CD4-positive, alpha-beta T cell treated with Interleukin-10 for 1 hour (primary cell): ENCODE measurements at places on chromosomes 1 and 21.

- no peak for DNase-seq
Observed at GRCh38 chr1:107551456-107551855, 410.6 kb downstream of the NTNG1 start.

GRCh38 chr1:9302745-9303524 lies 10.2 kb downstream of the SPSB1 start:
- DNase-seq = no peak

DNA sequence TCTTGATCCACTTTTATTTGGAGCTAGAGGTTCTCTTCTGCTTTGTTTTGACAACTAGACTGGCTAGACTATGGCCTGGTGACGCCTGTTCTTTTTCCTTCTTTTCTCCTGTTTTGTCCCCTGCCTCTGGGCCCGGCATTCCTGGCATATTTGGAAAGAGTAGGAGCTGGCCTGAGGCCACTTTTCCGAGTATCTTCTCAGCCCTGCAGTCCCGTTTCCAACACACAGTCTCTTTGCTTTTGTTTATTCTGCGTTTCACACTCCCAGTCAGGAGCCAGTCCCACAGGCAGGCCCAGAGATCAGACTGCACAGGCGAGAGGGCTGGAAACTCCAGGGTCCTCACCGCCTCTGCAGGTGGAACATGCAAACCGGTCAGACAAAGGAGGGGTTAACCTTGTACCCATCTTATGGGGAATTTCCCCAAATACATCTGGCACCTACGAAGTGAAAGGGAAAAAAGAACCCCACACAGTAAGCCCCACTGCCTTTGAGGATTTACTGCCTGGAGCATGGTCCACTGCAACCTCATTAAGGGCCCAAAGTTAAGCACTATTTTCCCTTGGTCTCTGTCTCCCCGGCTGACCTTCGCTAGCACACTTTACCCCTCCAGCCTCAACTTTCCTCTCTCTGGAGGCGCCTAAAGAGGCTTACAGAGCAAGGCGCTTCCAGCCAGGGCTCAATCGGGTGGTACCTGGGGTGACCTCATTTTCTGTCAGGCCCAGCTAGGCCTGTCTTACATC lies 141.1 kb downstream of the TOMM20 start:
- DNase-seq = peak; percentile 32

DNA sequence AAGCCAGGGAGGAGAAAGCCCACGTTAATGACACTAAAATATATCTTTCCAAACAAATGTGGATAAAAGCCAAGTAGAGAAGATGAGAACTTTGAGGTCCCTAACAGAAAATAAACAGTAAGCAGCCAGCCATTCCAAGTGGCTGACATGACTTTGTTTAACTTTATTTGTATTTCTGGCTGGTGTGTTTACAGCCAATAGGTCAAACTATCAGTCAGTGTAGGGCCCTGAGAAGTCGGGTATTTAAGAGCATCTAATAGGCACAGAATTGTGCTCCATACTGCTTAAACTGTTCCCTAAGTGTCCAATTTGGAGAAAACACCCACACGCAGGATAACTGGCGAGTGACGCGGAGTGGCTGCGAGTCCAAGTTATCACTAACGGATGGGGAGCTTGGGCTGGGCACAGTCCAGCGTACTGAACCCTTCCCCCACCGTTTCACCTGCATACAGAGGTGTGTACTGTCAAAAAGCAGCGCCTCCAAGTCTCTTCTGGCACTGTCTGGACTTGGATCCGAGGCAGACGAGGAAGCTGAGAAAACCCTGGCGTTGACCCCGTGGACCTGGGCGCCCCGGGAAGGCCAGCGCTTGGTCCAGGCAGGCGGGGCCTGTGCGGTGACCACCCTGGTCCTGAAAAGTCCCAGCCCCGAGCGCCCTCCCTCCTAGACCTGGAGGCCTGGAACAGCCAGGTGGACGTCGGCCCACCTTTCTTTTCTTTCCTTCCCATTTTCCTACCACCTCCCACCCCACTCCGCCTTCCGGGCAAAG lies 662 bp upstream of the LGALS8 start:
- DNase-seq = no peak

GRCh38 chr1:186481303-186481888 lies 20.5 kb upstream of the PDC start:
- no peak for DNase-seq

DNA sequence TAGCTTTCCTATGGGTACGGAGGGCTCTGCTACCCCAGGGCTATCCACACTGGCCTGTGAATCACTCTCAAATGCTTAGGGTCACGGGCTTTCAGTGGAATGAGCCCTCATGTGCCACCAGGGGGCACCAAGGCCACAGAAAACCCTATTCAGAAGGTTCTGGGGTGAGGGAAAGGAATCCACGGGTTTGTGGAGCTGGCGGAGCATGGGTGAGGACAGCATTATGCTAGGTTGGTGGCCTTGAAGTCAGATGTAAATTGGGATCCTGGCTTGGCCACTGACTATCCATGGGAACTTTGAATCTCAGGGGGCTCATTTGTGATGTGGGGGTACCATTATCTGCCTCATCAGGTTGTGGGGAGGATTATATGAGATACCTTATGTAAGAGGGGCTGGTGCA lies 5.1 kb upstream of the LAMTOR5 start:
- peak; percentile 72 for DNase-seq

DNA sequence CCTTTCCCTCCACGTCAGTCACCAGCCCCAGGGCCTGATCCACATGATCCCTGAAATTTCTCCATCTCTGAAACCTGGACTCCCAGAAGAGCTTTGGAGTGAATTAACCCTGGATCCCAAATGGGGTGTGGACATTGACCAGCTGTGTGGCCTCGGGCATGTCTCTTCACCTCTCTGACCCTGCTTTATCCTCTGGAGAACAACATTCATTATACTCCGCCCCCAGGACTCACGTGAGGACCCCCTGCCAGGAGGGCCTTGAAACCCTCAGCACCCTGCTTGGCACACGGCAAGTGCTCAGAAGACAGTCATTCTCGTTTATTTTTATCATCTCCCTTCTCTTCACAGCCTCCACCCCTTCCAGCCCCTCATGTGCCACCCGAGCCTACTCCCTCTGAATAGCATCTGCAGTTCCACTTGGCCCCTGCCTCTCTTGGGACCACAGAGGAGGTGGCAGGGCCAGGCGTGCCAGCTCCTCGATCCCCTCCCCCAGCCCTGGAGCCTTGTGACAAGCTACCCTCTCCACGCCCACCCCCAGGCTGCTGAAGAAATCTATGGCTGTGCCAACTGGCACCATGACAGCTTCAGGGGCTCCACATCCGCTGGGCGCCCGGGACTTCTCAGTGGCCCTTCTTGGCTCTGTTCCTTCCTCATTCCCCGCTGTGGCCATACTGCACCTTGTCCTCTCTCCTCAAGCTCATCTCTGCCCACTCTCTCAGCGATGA lies 18.0 kb downstream of the ADGRB2 start:
- DNase-seq = no peak

DNA sequence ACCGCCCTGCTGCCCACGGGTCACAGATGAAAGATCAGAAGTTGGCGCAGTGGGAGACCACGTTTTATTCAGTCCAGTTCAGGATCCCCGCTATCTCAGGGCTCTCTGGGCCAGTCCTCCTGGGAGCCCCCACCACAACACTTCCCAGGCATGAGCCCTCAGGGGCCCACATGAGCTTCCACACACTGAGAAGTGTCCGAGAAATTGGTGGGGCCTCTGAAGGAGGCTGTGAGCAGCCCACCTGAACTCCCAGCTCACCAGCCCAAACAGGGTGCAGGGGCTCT lies 12.1 kb downstream of the TRIM46 start:
- no peak for DNase-seq

DNA sequence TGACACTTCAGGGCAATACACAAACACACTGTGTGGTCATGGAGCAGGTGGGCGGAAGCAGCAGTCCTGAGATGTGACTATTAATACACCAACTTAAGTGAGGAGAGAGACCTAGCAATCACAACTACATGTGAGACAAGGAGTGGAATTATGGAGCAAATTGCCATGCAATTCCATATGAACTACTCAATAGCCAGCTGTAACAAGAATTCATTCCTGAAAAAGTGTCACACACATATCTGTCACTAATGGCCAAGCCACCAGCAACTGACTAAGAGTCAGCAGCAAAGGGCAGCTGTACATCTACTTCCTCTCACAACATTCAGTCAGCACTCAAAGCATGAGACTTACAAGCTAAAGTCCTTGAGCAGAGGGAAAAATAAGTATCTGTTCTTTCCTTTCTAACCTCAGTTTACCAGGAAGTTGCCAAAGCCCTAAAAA lies 46.2 kb downstream of the GPR3 start:
- DNase-seq = no peak

GRCh38 chr1:24803987-24804530 lies 58.8 kb downstream of the CLIC4 start:
- DNase-seq = no peak

GRCh38 chr1:198444792-198445191 lies 95.7 kb downstream of the ATP6V1G3 start:
- DNase-seq = no peak

DNA sequence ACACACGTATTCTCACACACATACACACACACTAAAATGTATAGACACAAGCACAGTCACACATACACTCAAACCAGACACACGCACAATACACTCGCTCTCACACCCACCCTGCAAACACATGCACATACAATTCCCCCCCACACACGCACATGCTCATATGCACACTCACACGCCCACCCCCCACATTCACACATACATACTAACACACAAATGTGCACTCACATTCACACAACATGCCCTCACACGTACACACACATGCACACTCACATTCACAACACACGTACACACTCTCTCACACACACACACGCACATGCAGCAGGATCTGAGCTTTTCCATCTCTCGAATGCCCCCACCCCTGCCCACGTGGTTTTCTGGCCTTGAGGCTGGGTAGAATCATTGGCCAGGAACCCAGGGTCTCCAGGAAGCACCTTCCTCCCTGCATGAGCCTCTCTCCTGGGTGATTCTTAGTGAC lies 589.7 kb downstream of the PTPRU start:
- no peak for DNase-seq

GRCh38 chr21:35314857-35315582 lies 265.9 kb upstream of the RUNX1 start:
- no peak for DNase-seq

- no peak for DNase-seq
Observed at GRCh38 chr21:45560106-45561021, 18.1 kb upstream of the SLC19A1 start.

DNA sequence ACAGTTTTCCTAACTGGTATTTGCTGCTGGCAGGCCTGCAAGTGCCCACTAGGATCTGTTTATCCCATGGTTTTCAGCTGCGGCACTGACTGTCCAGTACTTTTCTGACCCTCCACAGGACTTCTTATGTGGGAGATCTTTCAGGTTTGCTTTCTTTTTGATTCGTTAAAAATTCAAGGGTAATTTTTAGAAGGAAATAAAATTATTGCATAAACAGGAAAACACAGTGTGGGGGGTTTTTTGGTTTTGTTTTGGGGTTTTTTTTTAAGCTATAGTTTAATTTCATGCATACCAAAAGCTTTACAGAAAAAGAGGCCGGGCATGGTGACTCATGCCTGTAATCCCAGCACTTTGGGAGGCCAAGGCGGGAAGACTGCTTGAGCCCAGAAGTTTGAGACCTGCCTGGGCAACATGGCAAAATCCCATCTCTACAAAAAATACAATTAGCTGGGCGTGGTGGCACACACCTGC lies 3.6 kb downstream of the NIBAN1 start:
- DNase-seq = no peak
